ENCODE measurements at places on chromosomes 1 and 21.

DNA sequence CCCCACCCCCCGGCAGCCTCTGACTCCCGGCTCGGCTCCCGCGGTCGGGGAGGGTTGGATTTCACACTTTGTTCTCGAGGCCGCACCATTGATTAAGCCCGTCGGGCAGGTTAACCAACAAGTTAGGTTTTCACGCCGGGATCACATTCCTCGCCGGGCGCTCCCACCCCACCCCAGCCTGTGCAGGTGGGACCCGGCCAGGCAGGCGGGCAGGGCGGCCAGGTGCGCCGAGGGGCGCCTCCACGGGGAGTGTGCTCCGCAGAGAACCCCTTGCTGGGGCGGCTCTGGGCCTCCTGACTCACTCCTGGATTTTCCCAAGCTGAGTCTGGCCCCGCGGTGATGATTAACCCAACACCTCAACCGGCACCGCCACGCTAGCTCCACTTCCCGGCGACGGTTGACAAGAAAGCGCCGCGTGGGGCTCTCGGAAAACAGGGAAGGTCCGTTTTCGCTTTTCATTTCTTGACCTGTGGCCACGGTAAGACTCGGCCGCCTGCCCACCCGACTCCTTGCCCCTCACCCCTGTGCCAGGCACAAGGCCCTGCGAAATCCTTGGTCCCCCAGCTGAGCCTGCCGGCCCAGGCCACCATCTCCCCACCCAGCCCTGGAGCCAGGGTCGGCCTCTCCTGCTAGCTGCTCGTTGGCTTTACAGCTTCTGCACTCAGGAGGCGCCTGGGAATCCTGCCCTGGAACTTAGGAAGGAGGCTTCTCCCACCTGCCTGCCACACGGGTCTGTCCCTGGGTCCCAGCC, 8.8 kb upstream of the TTLL10 start:
- no peak for DNase-seq

- DNase-seq, result no peak
Observed at GRCh38 chr1:158818560-158818959, 12.6 kb upstream of the MNDA start.

- DNase-seq, result no peak
Observed at GRCh38 chr1:3016641-3017439, 4.4 kb upstream of the ACTRT2 start.

GRCh38 chr1:58361134-58361533, 185.4 kb downstream of the OMA1 start:
- DNase-seq, result no peak

DNA sequence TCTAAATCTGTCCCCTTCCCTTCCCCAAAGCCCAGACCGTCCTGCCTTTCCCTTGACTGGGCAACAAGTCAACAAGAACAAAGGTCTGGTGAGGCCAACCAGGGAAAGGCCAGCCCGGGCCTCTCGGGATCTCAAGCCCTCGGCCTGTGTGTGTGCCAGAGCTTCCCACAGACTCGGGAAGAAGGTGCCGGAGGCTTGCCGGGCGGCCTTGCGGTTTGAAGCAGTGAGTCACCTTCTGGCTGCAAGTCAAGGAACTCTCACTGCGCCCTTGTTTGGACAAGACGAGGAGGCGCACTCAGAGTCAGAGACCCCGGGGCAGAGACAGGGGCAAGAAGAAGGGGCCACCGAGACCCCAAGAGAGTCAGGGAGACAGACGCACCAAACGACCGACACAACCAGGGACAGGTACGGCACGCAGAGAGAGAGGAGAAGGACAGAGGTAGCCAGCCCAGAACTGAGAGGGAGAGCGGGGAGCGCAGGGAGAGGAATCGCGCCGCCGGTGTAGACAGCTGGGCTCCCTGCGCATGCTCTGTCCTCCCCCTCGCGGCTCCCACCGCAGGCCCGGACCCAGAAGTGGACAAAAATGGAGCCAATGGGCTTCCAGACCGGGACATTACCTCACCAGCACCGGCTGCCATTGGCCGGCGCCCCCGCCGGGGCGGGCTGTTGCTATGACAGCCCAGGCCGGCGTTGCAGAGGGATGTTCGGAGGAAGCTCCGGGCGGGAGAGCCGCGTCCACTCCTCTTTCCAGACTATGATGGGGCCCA, 66.6 kb upstream of the LAPTM5 start:
- peak; percentile 97 for DNase-seq

DNA sequence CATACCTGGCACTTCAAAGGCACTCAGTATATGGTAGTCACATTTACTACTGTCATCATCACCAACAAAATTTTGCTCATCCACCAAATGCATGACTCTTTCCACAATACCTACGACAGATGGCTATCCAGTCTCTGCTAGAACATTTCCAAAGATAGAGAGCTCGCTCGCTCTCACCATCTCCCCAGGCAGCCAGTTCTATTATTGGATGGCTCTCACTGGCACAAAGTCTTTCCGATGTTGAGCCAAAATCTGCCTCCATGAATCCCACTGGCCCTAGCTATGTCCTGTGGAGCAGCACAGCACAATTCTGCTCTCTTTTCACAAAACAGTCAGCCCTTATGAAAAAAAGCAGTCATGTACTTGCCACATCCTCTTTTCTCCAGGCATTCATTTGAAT, 102.1 kb downstream of the DAB1 start:
- DNase-seq, result no peak

GRCh38 chr1:164707868-164708331, 148.9 kb downstream of the PBX1 start:
- peak; percentile 59 for DNase-seq

DNA sequence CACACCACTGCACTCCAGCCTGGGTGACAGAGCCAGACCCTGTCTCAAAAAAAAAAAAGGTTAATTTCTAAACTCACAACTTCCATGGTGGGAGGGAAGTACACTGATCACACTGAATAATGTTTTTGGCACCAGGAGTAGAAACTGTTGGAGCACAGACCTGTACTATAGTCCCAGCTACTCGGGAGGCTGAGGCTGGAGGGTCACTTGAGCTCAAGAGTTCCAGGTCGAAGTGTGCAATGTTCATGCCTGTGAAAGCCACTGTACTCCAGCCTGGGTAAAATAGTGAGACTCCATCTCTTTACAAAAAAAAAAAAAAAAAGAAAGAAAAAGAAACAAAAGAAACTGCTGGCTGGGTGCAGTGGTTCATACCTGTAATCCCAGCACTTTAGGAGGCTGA, 35.3 kb downstream of the TMEM50B start:
- no peak for DNase-seq

- DNase-seq, result no peak
Observed at GRCh38 chr1:34808051-34808810, 15.4 kb downstream of the GJA4 start.

- no peak for DNase-seq
Observed at GRCh38 chr1:3051270-3052268, 17.4 kb upstream of the PRDM16 start.

DNA sequence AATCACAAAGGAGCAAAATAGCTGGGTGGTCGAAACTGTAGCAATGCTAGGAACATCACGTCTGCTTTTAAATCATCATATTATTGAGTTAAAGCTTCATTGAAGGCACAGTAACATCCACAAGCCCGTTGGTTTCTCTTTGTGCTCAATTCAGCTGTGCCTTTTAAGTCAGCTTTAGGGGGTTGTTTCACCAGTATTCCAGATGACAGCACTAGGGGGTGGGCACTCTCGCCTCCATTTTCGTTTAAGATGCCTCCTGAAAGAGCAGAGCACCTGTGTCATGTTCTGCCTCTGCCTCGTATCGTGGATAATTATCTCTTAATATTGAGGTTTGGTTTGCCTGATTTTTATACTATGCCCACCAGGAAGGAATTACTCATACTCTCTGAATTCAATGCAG, 139.8 kb upstream of the PTBP2 start:
- no peak for DNase-seq

DNA sequence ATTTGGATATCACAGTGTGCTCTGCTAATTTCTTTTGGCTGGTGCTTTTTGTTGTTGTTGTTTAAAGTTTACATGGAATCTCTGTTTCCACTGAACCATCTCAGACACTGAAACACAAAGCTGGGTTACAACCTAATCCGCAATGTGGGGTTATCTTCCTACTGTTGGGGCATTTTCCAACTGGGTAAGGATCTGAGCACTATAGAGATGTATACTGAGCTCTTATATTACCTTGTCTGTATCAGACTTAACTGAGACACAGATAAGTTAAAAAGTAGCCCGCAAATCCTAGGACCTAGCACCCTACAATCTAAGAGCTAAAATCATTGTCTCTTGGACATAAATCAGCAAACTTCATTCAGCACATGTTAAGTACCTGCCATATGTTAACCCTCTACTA, 169.2 kb downstream of the LTN1 start:
- DNase-seq, result no peak

- DNase-seq, result no peak
Observed at GRCh38 chr1:7628273-7628672, 142.8 kb upstream of the VAMP3 start.

DNA sequence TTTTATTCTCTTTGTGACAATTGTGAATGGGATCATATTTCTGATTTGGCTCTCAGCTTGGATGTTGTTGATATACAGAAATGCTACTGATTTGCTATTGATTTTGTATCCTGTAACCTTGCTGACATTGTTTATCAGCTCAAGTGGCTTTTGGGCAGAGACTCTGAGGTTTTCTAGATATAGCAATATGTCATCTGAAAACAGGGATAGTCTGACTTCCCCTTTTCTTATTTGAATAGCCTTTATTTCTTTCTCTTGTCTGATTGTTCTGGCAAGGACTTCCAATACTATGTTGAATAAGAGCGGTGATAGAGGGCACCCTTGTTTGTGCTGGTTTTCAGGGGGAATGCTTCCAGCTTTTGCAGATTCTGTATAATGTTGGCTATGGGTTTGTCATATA, 150.8 kb downstream of the FASLG start:
- no peak for DNase-seq

GRCh38 chr1:53628286-53628955, 110.5 kb downstream of the GLIS1 start:
- no peak for DNase-seq

GRCh38 chr1:72516826-72517225, 234.5 kb upstream of the NEGR1 start:
- DNase-seq, result no peak

DNA sequence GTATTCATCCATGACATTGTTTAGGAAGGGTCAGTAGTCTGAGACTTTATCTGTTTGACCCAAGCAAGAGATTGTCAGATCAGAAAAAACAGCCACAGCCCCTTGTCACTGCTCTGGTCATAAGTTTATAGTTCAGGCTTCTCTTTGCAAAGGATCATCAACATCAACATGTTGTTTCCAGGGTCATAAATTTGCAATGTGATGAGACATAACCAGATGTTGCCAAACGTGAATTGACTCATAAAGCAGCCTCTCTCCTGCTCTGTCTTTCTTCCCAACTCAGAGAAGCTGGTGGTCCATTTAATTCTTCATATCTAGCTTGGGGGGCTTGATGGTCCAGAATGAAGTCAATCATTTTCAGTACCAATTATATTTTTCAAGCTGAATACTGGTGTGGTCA, 507.2 kb upstream of the PBX1 start:
- DNase-seq, result peak; percentile 5

DNA sequence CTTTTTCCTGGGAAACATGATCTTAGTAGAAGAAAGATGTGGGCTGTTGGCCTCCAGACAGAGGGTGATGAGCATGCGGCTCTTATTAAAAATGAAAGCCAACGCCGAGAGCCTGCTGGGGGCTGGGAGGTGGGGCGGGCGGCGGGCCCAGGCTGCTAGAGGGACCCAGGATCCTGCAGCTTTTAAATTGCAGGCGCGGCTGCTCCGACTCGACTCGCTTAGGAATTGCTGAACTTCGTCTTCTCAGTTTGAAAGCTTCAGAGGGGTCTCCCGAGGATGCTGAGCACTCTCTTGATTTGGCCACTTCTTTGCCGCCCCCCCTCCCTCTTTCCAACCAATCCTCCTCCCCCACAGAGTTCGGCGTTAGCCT, 1.2 kb downstream of the AGPAT3 start:
- peak; percentile 33 for DNase-seq

DNA sequence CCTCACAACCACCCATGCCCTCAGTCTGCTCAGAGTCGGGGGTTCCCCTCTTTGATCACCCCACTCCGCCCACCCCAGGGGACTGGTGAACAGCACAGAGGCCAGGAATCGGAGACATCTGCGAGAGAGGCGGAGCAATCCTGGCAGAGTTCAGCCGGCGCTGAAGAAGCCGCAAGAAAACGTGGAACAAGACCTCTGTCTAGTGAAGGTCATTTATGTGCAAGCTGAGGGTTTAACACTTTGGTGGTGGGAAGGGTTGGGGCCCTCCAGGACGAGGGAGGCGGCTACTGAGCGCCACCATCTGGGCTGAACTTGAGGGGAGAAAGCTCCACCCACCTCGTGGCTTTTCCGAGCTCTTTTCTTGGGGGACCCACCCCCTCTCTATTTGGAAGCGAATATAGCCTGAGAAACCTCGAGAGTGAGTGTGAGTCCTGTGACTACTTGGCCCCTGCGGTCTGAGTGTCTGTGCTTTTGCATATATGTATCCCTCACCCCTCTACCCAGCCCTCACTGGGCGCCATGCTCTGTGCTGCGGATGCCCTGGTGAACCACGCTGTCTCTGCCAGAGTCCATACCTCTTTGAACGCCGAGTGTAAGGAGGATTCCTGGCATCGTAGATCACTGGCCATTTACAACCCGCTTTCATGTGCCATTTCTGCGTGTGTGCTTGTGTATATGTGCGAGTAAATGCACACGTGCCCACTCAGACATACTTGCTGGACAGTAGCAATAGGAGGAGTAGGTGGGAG, 1.2 kb upstream of the EPHA10 start:
- no peak for DNase-seq

GRCh38 chr1:70319750-70320149, 34.8 kb downstream of the ANKRD13C start:
- no peak for DNase-seq

- DNase-seq, result peak; percentile 5
Observed at GRCh38 chr1:175887981-175888428, 144.6 kb upstream of the TNR start.

- no peak for DNase-seq
Observed at GRCh38 chr1:67190410-67190809, 24.2 kb downstream of the IL23R start.

DNA sequence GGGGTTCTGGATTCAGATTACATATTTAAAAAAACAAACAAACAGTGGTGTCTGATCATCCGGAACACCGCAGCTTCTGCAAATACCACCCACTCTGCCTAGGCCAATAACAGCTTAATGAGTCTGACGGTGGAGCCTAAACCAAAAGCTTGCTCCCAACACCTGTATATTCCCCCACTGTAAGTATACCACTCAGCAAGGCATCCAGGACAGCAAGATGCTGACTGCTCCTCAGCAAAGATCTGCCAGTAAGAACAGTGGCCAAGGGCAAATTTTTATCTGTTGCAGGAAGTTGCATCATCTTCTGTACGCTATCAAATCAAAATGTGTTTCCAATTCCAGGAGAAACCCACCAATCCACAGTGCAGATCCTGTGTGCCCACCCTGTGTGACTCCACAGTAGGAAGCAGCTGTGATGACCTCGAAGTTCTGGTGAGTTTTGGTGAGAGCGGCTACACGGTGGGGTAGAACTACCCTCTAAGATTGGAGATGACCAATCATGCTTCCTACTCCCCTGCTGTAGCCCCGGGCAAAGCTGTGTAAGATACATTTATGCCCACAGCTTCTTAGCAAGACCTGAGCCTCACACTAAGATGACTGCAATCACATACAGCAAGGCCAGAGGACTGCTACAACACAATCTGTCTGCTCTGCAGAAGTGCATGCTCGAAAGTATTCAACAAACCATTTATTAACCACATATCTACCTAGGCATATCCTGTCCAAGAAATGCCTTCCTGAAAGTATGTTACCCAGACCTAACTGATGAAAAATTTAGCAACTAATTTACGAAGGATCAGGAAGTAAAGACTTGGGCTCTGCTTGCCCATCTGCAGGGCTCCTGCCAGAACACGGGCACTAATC, 30.5 kb downstream of the SIPA1L2 start:
- DNase-seq, result no peak
